NCI-H2081 treated with DMSO at 0.1 percent for 48 hours (cell line): ENCODE measurements at places on chromosomes 11 and 22.

DNA sequence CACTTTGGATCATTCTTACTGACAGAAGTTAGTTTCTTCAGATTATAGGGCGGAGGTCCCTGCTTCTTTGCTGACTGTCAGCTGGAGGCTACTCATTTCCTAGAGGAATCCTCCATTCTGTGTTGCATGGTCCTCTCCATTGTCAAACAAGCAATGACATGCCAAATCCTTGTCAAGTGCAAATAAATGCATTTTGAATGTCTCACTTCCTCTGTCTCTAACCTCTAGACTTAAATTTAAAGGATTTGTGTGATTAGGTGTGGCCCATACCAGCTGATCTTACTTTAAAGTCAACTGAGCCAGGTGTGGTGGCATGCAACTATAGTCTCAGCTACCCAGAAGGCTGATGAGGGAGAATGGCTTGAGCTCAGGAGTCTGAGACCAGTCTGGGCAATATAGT, 458.4 kb upstream of the CCDC179 start:
- no peak for DNase-seq

DNA sequence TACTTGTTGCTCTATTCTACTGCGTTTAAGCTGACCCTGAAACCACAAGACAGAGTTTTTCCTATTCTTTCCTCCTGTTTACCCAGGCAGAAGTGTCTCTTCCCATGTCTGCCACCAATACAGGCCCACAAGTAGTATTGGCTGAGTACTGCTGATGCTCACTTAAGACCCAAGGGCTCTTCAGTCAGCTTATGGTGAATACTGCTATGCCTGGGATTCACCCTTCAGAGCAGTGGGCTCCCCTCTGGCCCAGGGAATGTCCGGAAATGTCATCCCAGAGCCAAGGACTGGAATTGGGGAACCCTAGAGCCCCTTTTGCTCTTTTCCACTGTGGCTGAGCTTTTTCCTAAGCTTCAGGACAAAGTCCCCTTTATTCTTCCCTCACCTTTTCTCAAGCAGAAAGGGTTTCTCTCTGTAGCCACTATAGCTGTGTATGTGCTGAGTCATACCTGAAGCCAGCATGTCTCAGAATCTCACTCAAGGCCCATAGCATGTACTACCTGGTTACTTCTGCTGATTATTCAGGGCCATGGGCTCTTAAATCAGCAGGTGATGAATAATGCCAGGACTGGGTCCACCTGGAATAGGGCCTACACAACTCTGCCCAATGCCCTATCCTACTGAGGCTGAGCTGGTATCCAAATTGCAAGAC, 745.8 kb upstream of the ANO5 start:
- DNase-seq: no peak

DNA sequence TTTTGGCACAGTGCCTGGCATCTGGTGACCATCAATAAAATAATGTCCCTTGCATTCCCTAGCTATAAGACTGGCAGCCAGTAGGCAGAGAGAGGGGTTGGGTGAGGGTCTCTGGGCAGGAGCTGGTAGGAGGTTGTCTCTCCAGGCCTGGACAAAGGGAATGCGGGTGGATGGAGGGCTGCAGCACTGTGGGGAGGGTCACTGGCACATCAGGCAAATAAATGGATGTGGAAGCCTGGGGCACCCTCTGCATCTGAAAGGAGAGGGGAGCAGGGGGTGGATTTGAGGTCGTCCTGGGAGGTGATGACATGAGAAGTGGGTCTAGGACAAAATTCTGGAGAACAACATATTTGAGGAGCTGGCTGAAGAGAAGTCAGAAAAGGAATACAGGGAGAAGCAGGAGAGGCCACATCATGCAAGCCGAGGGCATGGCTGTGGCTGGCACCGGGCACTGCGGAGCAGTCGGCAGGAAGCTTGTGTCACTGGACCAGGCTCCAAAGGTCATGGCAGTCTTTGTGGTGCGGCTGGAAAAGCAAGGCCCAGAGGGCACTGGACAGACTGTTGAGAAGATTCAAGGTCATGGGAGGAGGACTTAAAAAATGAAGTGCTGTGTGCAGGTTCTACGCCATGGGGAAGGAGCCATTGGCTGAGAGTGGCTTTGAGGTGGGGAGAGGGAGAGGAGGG, 36.5 kb upstream of the THY1 start:
- DNase-seq: no peak

- DNase-seq: no peak
Measured at GRCh38 chr22:21686634-21687393, 21.0 kb downstream of the PPIL2 start.

DNA sequence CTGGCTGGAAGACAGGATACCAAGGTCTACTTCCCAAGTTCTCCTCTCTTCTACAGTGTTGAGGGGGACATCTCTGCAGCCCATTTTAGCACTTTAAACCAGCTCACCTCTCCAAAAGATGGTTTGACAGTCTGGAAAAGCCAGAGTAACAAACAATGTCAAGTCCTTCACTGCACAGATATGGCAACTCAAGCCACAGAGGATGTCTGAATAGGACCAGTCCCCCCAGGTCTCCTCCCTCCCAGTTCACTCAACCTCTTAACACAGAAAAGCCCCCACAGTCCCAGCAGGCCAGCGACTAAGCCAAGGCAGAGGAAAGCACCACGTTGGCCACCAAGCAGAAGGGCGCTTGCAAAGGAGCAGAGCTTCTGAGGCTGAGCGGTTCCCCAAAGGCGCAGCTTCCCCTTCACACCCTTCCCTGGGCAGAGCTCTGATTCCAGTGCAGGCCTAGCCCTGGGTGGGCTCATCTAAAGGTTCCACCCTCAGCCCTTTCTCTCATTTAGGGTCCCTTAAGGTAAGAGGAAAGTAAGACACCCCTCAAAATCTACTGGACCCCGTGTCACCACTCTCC, 62.7 kb downstream of the PAK1 start:
- no peak for DNase-seq

- DNase-seq: no peak
Measured at GRCh38 chr22:32103658-32104315, 55.3 kb downstream of the C22orf42 start.

DNA sequence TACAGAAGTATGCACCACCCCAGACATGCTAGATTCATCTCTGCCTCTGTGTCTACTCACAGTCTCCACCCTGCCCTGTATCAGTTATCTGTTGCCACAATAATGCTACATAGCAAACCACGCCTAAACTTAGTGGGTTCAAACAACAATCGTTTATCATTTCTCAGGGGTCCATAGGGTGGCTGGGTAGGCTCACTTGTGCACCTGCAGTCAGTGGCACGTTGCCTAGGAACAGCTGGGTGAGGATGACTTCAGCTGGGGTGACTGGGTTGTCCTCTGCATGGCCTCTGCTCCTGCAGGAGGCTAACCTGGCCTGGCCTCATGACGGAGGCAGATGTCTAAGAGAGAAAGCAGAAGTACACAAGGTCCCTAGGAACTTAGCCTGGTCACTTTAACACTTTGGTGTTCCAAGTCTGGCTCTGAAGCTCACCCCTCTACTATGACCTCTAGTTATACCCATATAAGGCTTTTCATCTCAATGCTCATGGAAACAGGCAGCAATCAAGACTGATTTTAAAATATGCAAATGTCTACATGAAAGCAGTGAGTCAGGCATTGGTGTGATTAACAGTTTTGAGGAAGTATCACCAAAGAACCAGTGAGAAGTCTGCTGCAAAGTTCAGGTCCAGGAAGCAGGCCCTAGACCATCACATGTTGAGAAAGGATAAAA, 10.7 kb downstream of the OLFML1 start:
- DNase-seq: no peak
